ENCODE measurements at places on chromosomes 13 and 19.
A peak's percentile ranks its signal among the peaks of the same experiment; 100 is the strongest.

GRCh38 chr19:29831041-29831548 is 19.3 kb downstream of the CCNE1 start:
- DNase-seq = no peak

DNA sequence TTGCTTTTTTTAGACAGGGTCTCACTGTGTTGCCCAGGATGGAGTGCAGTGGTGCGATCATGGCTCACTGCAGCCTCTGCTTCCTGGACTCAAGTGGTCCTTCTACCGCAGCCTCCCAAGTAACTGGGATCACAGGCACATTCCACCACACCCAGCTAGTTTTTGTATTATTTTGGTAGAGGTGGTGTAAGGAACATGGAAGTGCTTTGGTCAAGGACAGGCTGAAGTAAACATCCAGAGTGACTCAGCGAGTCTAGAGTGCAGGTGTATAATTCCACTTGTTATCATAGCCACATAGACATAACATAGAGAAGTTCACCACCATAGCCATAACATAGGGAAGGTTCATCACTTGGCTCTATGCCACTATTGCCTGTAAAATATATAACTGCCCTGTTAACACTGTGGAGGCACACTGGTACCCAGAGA is 98.6 kb downstream of the RBM26 start:
- no peak for DNase-seq

DNA sequence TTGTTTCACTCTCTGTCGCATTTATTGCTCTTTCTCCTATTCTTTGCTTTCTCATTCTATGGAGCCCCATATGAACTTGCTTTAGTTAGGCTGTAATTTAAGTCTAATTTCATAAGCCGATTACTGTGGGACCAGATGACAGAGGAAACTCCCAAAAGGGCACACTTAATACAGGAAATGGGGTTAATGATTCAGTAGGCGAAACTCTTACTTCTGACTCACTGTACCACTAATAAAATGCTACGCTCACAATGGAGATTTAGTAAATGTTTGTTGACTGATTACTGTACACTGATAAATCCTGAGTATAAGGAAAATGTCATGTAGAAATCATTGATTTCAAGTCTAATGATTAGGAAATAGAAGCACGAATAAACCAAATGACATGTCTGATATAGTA is 276.4 kb downstream of the KLF5 start:
- DNase-seq = no peak

- no peak for DNase-seq
Observed at GRCh38 chr19:40588110-40588854, 11.6 kb downstream of the SHKBP1 start.

DNA sequence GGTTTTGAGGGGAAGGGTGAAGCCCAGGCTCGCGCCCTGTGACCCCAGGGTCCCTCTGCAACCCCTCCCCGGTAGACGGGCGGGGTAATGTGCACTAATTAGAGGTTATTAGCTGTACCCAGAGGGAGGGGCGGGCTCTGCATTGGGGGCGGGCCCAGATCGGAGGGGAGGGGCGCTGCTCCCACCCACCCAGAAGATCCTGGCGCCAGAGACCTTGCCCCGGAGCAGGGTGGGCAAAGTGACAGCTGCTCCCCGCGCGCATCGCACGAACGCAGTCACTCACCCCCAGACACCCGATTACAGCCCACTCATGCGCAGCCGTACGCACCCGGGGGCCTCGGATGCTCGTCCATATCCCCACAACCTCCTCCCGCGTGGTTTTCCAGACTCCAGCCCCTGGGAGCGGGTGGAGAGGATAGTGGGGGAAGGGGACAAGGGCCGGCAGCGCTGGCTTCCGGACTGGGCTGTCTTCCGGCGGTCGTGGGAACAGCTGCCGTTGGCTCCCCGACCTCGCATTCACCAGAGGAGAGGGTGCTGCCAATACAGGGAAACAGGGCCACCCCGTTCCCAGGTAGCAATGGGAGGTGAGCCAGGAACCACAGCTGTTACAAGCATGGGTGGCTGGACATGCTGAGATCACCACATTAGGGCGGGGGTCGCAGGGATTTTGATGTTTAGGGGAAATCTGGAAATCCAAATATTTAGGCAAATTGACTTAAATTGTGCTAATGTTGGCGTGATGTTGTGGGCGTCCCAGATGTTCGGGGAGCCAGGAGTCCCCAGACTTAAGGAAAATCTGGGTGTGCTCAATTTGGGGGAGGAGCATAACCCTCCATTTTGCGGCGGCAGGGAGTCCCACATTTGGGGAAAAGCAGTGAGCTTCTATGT is 2.9 kb upstream of the HOOK2 start:
- no peak for DNase-seq

DNA sequence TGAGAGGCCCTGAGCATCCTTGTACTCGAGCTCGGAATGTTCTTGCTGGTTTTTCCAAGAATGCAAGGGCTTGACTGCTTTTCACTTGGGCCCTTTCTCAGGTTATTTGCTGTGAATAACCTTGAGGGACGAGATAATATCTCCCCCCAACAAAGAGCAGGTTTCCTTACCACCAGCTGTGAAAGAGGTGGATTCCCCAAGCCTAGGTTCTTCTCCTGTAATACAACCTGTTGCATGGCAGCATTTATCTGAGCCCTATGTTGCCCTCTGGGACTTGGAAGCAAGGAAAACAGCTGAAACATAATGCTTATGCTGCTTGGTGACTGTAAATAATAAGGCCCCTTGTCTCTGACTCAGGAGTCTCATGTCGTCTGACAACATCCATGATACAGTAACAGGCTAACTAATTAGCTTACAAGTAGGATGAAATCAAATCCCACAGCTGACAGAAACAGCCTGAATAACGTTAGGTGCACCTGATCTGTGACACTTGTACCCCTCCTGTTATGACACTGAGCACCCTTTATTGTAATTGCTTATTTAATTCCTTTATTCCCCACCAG is 43.6 kb upstream of the RCBTB2 start:
- no peak for DNase-seq

GRCh38 chr13:113724016-113724758 is 34.8 kb upstream of the TMEM255B start:
- DNase-seq = no peak

DNA sequence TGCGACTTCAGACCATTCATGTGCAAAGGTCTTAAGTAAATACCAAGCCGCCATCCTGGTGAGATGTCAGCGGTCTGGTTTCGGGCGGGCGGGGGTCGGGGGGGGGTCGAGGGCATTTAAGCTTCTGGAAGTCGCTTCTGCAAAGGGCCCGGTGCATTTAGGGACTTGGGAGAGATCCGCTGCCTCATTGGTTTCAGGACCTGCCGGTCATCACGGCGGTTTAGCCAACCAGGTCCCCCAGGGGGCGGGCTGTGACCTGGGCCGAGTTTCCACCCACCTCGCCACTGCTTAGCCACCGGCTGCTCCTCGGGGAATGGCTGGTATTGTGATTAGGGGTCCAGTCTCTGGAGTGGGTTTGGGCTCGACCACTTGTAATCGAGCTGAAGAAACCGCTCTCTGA is 7.8 kb downstream of the ANKLE1 start:
- DNase-seq = no peak

DNA sequence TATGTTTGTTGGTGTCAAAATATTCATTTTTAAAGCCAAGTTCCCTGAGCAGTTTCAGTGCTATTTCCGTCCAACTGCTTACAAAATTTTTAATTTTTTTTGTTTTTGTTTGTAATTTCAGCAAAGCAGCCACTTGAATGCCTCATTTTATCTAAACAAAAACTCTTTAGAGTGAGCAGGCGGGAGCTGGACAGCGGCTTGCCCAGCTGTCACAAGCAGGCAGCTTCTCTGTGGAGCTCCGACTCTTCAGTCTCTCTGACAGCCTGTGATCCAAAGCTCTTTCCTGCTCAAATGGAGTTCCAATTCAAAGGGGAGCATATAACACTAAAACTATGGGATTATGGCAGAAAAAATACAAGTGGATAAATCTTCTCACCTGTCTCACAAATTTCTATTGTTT is 618.3 kb upstream of the PCDH20 start:
- DNase-seq = no peak

DNA sequence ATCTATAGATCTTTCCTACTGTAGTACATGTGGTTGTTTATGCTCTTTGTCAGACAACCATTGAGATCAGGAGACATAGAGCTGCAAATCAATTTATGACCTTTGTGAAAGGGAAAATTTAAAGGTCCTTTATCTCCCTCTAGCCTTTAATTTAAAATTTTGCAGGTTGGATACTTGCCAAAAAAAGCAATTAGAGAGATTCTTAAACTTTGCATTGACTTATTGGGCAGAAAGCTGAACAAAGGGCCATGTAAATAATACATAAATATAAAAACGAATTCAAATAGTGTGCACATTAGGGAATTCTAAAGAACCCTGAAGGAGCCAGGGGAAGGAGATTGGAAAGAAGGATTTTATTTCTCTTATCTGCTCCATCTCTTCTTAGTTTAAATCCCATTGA is 22.0 kb upstream of the RB1 start:
- DNase-seq = no peak

DNA sequence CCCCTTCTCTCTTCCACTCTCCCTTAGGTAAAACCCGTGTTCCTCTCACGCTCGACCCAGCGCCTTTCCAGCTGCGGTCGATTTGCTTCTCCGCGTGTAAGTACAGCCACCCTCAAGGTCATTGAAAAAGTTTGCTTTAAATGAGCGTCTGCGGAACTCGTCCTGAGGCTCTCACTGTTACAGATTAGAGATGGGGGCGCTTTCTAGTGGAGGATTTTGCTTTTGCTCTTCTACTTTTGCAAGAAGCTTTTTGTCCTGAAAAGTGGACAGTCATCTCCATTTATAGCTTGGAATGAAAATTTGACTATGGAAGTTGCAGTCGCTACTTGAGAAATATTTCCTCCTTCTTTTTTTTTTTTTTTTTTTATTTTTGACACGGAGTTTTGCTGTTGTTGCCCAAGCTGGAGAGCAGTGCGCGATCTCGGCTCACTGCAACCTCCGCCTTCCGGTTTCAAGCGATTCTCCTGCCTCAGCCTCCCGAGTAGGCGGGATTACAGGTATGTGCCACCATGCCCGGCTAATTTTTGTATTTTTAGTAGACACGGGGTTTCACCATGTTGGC is 595 bp upstream of the RAB20 start:
- DNase-seq = peak; percentile 37

- no peak for DNase-seq
Observed at GRCh38 chr13:27659145-27659865, 37.6 kb downstream of the POLR1D start.

- no peak for DNase-seq
Observed at GRCh38 chr13:101489643-101490405, 37.3 kb downstream of the ITGBL1 start.

DNA sequence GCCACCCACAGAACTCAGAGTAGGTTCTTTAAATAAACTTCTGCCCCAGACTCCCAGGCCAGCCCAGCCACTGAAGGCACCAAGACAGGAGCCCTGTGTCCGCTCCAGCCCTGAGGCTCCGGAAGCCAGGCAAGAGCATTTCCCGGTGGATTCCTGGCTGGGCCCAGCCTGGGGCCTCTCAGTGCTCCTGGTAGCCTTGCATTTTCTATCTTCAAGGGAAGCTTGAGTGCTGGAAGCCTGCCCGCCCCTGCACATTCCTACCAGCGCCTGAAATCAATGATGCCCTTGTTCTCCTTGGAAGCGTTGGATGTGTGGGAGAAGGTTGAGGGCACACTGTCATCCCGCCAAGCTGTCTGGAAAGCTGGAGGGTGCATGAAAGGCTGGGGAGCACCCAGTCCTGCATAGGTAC is 70.3 kb downstream of the ALOX5AP start:
- no peak for DNase-seq

DNA sequence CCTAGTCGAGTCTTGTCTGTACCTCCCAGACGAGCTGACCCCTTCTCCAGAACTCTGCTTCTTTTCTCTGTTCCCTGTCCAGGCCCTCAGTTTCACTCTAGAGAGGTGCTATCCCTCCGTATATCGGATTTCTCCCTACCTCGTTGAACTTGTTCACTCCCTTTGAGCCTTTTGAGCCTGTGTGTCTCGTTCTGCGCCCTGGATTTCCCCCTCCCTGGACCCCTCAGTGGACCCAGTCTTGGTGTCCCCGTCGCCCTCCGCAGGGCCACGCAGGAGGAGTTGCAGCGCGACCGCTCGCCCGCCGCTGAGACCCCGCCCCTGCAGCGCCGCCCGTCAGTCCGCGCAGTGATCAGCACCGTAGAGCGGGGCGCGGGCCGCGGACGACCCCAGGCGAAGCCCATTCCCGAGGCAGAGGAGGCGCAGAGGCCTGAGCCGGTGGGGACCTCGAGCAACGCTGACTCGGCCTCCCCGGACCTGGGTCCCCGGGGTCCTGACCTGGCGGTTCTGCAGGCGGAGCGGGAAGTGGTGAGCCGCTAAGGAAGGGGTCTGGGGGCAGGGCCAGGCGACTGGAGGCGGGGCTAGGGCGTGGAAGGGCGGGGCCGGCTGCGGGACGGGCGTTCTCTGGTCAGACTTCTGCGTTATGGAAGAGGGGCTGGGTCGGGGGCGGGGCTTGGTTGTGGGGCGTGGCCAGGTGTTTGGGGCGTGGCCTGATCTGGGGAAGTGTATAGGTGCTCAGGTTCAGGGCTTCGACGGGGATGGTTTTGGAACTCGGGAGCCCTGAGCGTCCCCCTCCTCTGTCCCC is 5.5 kb downstream of the EPS8L1 start:
- no peak for DNase-seq

GRCh38 chr13:39016787-39017186 is 21.1 kb downstream of the PROSER1 start:
- no peak for DNase-seq

DNA sequence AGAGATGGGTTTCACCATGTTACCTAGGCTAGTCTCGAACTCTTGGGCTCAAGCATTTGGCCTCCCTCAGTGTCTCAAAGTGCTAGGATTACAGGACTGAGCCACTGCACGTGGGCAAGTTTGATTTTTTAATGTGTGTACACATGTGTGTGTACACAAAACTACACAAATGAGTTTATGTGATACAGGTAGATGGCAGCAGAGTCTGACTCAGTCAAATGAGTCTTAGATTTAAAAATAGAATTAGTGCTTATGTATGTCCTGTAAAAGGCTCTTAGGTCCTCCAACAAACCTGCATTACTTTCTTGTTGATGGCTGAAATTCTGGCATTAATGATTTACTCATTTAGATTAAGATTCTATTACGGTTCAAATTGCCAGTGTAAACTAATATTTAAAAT is 293.7 kb downstream of the PCDH17 start:
- no peak for DNase-seq

- DNase-seq = peak; percentile 7
Observed at GRCh38 chr19:41641879-41642485, 15.1 kb upstream of the CEACAM4 start.

DNA sequence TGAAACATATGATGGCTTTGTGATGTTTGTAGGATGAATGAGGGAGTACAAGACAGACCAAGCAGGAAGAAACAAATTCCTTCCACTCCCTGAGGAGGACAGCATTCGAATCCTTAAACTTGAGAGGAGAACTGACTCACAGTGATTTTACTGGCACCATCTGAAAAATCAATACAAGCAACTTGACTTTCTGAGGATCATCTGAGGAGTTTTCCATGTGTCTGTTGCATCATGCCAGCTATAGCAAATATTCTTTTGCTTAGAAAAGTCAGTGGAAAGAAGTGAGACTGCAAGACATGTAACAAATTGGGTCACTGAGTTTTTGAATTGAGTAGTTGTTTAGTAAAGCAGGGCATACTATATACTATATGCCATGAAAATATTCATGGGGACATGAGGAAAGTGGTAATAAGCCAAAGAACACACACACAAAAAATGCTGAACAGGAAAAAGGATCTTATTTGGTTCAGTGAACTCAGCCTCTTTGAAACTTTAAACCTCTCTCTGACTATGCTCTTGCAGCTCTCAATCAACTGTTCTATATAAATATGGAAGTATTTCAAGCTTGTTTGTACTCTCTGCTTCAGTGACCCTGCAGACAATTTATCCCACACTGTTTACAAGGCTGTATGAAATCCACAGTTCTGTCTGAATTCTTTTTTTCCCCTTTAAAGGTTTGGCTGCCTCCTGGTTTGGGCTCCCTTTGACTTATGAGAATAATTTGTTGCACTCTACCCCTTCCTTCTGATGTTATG is 35.5 kb downstream of the SERTM1 start:
- DNase-seq = no peak

All from amniotic stem cell (primary cell).